Left forelimb (tissue), 1 donor: ENCODE measurements at places on chromosomes 16 and 17.

DNA sequence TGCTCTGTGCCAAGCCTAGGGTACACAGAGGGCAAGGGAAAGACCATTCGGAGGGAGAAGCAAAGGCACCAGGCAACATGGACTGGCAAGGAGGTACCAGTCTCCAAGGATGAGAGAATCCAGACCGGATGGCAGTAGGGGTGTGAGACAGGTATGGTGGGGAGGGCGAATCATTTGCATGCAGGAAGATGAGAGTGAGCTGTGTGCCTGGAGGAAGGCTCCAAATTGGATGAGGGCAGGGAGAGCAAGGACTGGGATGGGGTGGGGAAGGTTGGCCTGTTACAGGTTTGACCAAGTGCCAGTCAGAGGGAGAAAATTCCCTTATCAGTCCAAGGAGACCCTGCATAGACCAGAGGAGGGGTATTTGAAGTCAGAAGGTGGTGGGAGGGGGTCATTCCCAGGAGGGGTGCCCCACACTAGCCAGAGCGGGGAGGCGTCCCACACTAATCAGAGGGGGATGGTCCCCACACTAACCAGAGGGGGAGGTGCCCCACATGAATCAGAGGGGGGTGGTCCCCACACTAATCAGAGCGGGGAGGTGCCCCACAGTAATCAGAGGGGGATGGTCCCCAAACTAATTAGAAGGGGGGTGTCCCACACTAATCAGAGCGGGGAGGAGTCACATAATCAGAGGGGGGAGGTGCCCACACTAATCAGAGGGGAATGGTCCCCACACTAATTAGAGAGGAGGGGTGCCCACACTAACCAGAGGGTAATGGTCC lies 737 bp downstream of the CANT1 start:
- DNase-seq = no peak

GRCh38 chr17:73723317-73723716 lies 79.1 kb upstream of the SDK2 start:
- DNase-seq = no peak

- DNase-seq = no peak
Observed at GRCh38 chr17:16353317-16354174, at the start of gene CENPV. Gene CENPV (minus strand): TSS chr17:16353469. CDS start chr17:16353436, 33 bp downstream.

- no peak for DNase-seq
Observed at GRCh38 chr16:399340-400019, 2.2 kb upstream of the DECR2 start.

GRCh38 chr17:4584101-4584916 lies at the start of gene SMTNL2:
Gene SMTNL2 (plus strand): TSS chr17:4584529. CDS start chr17:4584606, 77 bp downstream.
- DNase-seq = no peak

GRCh38 chr17:5541610-5542202 lies 42.6 kb downstream of the NLRP1 start:
- DNase-seq = no peak

DNA sequence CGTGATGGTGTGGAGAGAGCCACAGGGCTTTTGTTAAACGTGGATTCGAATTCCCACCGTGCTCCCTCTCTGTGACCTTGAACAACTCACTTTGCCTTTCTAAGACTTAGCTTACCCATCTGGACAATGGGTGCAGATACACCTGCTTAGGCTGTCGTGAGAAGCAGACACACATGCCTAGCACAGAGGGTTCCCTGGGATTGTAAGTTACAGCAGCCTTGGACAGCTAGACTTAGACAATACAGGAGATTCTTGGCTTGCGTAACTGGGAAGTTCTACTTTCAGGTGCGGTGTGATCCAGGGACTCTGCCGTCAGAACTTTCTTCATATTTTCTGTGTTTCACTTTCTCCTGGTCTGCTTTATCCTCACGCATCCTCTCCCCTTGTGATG lies 127.0 kb downstream of the ABCC1 start:
- DNase-seq = no peak

- no peak for DNase-seq
Observed at GRCh38 chr17:8337802-8338752, 1.6 kb upstream of the ODF4 start.

DNA sequence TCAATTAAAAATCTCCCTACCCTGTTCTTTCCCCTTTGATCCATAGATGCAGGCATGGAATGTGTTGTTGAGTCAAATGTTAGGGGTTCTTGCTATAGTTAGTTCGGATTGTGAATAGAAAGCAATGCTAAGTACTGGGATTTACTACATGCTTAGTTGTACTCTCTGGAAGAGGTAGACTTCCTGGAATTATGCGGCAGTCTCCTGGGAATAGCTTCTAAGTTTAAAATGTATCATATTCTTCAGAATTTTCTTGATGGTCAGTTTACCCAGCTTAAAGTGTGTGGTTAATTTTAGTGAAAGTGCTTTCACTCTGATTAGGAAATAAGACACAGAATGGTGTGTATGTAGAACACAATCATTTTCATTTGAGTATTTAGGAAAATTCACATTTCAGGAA lies 3.5 kb downstream of the CLTC start:
- DNase-seq = no peak

DNA sequence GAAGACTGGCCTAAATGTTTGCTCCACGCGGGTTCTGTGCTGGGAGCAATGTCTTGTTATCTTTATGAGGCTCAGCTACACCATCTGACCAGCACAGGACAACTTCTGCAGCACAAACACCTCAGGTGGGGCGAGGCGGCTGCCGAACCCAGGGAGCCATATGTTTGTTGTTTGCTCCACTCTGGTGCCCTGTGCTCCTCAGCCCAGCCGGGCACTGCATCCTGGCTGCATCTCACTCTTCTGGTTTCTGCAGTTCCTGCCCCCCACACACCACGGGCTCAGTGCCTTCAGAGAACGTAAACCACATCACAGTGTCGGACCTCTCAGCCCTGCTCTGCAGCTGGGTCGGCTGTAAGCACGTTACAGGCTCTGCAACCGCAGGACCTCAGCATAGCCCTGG lies 32.4 kb downstream of the MXRA7 start:
- DNase-seq = no peak

GRCh38 chr17:79695797-79696609 lies 34.7 kb upstream of the ENPP7 start:
- DNase-seq = no peak

- DNase-seq = no peak
Observed at GRCh38 chr16:54022362-54022761, 264.2 kb downstream of the IRX3 start.

- DNase-seq = no peak
Observed at GRCh38 chr17:75326226-75326848, 37.1 kb upstream of the SLC25A19 start.
